ENCODE measurements at places on chromosomes 16 and 17.

GRCh38 chr17:20063665-20064648, 54.8 kb downstream of the SPECC1 start:
- DNase-seq: no peak

DNA sequence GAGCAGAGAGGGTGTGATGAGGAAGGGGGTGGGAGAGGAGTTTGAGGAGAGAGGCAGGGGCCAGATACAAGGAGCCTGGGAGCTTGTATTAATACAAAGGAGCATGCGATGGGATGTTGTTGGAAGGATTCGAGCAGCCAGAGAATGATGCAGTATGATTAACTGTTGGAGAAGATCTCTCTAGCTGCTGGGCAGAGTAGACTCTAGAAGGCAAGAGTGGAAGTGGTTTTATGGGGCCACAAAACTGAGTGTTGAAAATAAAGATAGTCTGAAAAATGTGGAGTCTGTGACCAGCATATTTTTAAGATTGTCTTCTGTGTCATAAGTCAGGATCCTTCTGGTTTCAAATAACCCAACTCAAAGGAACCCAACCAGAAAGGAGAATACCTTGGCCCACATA, 98.3 kb downstream of the MSI2 start:
- no peak for DNase-seq

DNA sequence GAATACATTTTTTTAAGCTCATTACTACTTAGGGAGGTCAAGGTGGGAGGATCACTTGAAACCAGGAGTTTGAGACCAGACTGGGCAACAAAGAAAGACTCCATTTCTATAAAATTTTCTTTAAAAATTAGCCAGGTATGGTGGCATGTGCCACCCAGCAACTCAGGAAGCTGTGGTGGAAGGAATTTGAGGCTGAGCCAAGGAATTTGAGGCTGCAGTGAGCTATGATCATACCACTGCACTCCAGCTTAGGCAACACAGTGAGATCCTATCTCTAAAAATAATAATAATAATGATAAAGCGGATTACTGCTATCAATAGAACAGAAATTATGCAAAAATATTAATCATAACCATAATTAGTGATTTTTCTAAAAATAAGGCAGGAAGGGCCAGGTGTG, 170.3 kb downstream of the COPRS start:
- no peak for DNase-seq

- DNase-seq: no peak
Observed at GRCh38 chr17:43349142-43349541, 49.7 kb upstream of the ARL4D start.

DNA sequence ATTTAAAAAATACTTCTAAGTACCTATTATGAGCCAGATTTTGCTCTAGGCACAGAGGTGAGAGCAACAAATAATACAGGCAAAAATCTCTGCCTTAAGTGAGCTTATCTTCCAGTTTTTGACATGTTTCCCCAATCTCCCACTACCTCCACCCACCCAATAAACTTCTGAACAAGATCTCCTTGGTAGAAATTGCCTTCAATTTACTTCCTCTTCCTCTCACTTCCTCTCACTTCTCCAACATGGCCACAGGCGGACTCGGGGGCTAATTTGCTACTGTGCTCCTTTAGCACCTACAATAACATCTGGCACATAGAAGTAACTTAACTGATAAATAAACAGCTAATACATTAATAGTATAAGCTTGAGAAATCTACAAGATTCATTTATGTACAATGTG, 82.6 kb downstream of the CACNG1 start:
- no peak for DNase-seq

DNA sequence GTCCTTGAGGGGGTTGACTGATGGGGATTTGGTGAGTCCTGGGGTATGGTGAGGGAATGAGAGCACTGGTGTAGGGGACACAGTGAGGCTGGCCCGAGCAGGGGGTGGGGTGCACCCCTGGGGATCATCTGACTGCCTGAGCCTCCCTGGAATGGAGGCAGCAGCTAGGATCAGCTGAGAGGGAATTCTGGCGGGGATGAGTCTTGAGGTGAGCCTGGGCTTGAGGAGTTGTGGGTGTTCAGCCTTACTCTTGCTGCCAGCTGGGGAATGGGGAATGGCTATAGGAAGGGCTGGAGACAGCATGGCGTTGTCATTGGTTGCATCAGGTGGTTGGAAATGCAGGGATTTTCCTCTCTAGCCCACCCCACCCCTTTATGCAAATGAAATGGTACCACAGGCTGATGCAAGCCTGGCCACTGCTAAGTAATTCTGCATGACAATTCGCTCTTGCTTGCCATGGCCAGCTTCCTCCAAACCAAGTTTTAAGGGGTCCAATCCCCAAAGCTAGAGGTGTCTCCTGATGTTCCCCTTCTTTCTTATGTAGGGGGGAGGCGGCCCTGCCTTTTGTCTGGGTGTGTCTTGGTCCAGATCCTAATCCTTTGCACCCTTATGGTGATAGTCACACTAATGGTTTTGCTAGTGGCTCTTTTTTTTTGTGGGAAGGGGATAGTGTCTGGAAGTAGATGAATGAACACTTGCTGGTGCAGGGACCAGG, 7.5 kb downstream of the NFE2L1 start:
- no peak for DNase-seq

DNA sequence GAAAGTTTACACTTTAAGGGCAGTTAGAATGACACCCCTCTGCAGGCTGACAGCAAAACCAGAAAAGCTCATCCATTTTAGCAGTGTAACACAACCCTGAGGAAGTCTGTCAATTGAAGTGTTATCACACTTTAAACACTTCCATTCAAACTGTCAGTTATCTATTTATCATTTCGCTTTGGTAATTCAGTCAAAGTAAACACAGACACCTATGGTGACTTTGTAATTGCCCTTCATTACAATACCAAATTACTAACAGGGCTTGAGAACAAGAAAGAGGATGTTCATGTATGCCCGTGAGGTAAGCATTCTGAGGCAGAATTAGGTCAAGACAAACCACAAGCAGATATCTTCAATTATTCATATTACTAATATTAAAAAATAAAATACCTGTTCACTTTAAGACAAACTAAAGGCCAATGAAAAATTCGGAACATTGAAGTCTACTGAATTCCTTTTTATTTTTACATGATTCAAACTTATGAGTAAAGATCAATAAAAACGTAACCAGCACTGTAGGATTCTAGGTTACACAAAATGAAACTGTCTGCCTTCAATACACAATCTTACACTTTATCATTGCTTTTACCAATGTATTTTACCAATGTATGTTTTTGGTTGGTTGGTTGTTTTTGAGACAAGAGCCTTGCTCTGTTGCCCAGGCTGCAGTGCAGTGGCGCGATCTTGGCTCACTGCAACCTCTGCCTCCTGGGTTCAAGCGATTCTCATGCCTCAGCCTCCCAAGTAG, 57.1 kb downstream of the BRIP1 start:
- no peak for DNase-seq

DNA sequence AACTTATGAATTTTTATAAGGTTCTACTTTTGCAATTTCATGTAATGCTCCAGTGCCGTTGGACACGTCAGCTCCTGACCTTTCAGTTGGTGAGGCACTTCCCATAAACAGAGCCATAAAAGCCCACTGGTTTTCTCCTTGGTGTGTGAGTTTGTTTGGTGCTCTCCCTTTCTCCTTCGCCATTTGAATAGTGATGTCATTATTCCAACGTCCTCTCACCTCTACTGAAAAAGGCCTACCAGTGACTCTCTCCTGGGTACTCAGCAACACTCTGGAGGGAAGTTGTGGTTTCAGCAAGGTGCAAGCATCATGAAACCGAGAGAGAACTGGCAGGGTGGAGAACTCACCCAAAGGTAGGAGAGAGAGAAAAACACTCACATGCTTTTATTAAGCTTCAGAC, 29.6 kb upstream of the HNF1B start:
- DNase-seq: no peak

- DNase-seq: no peak
Observed at GRCh38 chr17:70205401-70205800, 36.1 kb downstream of the KCNJ2 start.

DNA sequence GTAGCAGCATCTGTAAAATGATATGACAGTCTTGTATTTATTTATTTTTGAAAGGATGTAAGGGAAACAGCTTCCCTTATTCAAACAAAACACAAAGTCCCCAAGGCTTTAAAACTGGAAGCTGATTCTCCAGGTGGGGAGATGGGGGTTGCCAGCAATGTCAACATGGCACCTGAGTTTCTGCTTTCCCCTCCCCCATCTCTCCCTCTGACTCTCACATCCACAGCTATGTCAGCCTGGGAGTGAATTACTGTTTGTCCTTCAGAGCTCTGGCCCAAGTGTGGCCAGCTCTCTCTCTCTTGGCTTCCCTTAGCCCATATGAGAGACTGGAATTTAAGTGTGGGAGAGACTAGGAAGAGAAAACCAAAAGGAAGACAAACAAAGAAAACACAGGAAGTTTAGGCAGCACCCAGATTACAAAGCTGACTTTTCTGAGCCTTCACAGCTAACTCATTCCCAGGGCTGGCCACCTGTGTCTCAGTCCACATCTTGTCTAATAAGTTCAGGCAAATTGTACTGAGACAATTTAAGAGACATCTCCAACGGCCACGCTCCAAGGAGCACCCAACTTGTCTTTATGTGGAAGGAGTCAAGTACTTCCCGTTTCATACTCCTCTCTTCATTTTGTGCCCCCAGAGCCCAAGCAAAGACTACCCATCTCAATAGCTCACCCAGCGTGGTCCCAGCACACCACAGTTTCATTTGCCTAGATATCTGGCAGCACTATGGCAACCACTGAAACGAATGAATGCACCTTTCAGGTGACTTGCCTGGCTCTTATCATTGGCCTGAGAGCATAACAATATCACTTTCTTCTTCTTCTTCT, 69.2 kb downstream of the SOX9 start:
- no peak for DNase-seq

DNA sequence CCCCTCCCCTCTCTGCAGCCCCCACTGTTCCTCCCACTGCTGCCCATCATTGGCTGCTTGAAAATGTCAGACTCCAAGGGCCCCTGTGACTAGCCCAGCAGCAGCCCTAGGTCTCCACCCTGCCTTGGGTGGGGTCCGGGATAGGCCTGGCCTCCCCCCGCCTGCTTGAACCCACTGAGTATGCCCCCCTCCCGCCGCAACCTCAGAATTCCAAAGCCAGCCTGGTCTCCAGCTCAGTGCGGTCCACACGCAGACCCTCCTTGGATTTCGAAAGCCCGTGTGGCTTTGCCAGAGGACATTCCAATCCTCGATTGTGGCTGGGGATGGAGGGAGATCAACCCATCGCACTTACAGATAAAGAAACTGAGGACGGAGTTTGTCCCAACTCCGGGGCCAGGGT, 6.4 kb downstream of the DPEP1 start:
- no peak for DNase-seq

GRCh38 chr17:41521574-41522261, 3.0 kb upstream of the KRT15 start:
- no peak for DNase-seq

- DNase-seq: no peak
Observed at GRCh38 chr16:66354034-66354909, 12.2 kb upstream of the CDH5 start.

DNA sequence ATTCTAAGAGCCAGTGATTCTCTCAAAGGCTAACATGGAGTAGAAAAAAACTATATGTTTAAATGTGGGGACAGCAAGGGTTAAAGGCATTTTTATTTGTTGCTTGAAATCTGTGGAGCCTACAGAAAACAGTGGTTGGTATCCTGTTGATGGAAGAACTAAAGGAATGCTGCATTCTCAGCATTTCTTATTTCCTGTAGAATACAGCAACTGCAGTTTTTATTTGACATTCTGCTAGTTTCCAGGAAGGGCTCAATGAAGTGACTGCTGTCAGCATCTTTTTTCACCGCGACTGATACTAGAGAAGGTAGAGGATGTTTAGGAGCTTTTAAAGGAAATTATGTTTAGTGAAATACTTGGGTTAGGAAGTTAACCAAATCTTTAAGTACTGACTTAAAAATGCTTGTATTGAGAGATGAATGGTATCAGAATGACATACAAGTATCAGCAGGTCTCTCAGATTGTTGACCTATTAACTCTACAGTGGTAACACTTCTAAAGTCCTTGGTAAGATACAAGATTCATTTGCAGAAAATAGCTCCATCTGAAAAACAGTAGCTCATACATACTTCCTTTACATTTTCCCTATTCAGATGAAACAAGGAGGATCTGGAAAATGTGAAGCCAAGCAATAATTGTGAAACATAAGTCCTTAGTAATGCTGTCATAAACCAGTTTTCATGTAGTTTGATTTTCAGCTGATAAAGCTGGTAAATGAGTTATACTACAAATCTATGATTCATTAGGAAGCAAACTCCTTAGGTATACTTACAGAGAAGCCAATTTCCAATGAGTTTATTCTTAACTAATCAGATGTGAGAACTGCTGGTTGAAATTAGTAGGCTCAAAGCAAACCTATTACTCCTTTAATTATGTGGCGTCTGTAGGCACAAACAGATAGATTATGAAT, 15.2 kb downstream of the CLTC start:
- no peak for DNase-seq

DNA sequence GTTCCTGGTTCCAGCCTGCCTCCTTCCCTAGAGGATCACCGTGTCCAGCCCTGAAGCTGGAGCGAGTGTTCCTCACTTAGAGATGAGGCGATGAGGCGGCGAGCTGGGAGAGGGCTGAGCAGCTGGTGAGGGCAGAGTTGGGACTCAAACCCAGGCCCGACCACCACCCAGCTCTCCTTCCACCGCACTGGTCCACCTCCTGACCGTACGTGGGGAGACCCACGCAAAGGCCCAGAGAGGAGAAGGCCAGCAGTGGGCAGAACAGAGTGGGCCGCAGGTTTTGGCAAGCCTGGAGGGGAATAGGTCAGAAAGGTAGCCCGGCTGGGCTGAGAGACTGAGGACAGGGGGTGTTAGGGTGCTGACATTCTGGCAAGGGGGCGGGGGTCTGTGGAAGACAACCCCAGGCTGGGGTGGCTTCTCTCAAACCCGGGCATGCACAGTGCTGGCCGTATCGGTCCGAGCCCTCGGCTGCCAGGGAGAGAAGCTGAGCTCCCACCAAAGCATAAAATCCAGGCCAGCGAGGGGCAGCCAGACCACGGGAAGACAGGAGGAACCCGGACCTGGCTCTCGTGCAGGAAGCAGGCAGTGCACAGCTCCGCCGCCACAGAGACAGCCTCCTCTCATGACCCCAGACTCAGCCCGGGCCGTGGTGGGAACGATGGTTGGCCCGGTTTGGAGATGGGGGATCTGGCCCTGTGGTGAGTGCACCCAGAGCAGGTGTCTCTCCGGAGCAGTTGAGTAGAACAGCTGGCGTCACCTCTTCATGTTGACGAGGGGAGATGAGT, 24.9 kb downstream of the MLYCD start:
- no peak for DNase-seq

- DNase-seq: no peak
Observed at GRCh38 chr16:56912746-56913708, 18.9 kb upstream of the HERPUD1 start.

- DNase-seq: no peak
Observed at GRCh38 chr17:38617074-38617860, 11.5 kb upstream of the SRCIN1 start.

GRCh38 chr17:44807093-44807816, 22.8 kb downstream of the GJC1 start:
- DNase-seq: no peak
